ENCODE measurements at places on chromosomes 16 and 17. TPM values are rescaled to one million over a fixed set of nuclear protein-coding genes. Genes with fewer than 3 reads are reported as not detected.

The PCGF2 gene
- not detected for total RNA-seq

The MPV17L gene
- total RNA-seq, result 0.07 TPM

The C16orf90 gene
- total RNA-seq, result not detected

The SSTR5 gene
- not detected for total RNA-seq

The CFAP97D1 gene
- total RNA-seq, result not detected

The CCL17 gene
- not detected for total RNA-seq

The USP43 gene
- 4.2 TPM for total RNA-seq

The C16orf95 gene
- 2.7 TPM for total RNA-seq

The KRT33A gene
- not detected for total RNA-seq

The CNEP1R1 gene
- 37.5 TPM for total RNA-seq

The UMOD gene
- total RNA-seq, result not detected

The CCL3 gene
- total RNA-seq, result 547 TPM

The SMIM36 gene
- total RNA-seq, result not detected

- no peak overlapping the region for H3K27ac ChIP-seq
- no peak for DNase-seq
- no peaks in the 10 kb centered on the region for H3K27me3 ChIP-seq
- H3K4me3 ChIP-seq, result no peak overlapping the region
- peaks cover 62% of the 10 kb centered on the region for H3K36me3 ChIP-seq
These were observed 34.6 kb downstream of the MBTPS1 start for GRCh38 chr16:84082110-84082509.

- no peaks in the 10 kb centered on the region for H3K4me1 ChIP-seq
- H3K36me3 ChIP-seq, result no peaks in the 10 kb centered on the region
- no peak overlapping the region for H3K27ac ChIP-seq
- H3K27me3 ChIP-seq, result no peaks in the 10 kb centered on the region
These were observed 10.4 kb downstream of the PRSS54 start for GRCh38 chr16:58284469-58284868.

- no peak overlapping the region for H3K4me3 ChIP-seq
- peaks cover 17% of the 10 kb centered on the region for H3K27me3 ChIP-seq
- no peaks in the 10 kb centered on the region for H3K36me3 ChIP-seq
- peaks cover 34% of the 10 kb centered on the region for H3K4me1 ChIP-seq
These were observed 5.6 kb upstream of the NOTUM start for GRCh38 chr17:81966343-81967243.

DNA sequence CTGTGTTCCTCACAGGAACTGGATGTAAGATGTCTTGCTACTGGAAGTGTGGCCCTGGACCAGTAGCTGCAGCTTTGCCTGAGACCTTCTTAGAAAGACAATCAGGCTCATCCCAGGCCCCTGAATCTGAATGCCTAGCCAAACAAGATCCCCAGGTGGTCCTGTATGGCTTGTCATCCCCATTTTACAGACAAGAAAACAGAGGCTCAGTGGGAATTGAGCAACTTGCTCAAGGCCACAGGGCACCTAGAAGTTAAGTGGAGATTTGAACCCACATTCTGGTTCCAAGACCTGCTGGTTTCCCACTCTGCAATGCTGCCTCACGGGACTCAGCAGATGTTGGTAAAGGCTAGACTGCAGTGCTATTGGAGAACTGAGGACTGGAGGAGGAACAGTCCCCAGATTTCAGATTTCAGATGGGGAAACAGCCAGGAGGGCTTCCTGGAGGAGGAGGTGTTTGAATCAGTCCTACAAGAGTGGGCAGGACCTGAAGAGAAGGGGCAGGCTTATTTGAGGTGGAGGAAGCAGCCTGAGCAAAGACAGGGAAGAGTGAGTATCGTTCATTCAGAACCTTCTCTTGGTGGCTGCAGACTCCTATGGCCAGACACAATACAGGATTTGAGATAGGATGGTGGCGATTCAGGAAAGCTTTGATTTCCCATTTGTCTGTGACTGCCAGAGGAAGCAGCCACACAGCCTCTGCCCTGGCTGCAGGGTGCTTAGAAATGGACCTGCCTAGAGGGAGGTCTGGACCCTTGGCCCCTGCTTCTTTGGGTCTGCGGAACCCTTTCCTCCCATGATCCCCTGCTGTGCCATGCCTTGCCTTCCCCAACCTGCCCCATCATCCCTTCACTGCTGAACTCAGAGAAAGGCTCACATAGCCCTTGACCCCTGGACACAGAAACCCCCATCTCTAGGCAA lies 233.4 kb upstream of the NLRP1 start:
- DNase-seq, result no peak
- no peaks in the 10 kb centered on the region for H3K36me3 ChIP-seq
- no peak overlapping the region for H3K4me3 ChIP-seq
- no peaks in the 10 kb centered on the region for H3K27me3 ChIP-seq

DNA sequence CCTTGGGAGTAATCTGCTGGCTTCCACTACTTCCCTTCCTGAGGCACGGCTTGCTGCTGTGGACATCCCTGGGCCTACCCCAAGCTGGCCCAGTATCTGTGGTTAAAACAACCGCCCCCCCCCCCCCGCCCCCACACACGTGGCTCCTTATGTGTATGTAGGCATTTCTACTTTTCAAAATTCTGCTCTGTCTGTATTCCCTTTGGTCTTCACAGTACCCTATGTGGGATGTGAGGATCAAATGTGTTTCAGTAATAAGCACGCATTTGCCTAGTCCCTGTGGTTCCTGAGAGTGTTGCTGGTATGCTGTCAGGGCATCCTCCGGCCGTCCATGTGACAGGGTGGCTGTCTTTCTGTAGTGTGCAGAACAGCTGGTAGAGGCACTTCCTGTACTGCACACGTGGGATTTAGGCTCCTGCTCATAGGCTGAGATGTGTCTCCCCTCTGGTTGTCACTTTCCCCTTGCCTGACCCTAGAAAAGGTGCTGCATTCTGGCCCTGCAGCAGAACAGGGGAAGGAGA lies 2.2 kb downstream of the NT5M start:
- H3K27ac ChIP-seq, result peak overlapping the region; percentile 65
- H3K27me3 ChIP-seq, result no peaks in the 10 kb centered on the region
- peaks cover 40% of the 10 kb centered on the region for H3K4me1 ChIP-seq
- H3K4me3 ChIP-seq, result no peak overlapping the region
- peak; percentile 80 for DNase-seq

GRCh38 chr16:27780468-27781194 lies 230.7 kb downstream of the KATNIP start:
- no peaks in the 10 kb centered on the region for H3K36me3 ChIP-seq

- no peak overlapping the region for H3K27ac ChIP-seq
- H3K4me1 ChIP-seq, result peaks cover 4% of the 10 kb centered on the region
- H3K36me3 ChIP-seq, result no peaks in the 10 kb centered on the region
These were observed 29.1 kb downstream of the SEC14L5 start for GRCh38 chr16:4987250-4987579.

DNA sequence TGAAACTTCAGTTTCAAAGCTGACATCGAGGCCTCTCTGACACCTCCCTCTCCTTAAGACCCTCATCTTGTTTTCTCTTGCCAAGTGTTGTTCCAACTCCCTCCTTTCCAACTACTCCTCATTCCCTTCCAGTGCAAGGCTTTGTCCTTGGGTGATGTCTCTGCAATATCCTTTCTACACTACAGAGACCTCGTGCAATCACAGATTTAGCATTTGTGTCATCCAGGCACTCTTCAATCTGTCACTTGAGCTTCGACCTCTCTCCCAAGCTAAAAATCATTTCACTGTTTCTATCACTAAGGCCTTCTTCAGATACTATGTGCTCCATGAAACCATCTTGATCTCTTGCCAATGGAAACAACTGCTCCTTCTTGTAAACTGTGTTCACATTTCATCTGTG lies 31.6 kb downstream of the TEKT3 start:
- H3K27ac ChIP-seq, result no peak overlapping the region
- H3K36me3 ChIP-seq, result no peaks in the 10 kb centered on the region
- no peaks in the 10 kb centered on the region for H3K27me3 ChIP-seq

- H3K4me3 ChIP-seq, result no peak overlapping the region
- peaks cover 75% of the 10 kb centered on the region for H3K36me3 ChIP-seq
- H3K27ac ChIP-seq, result peak overlapping the region; percentile 70
These were observed 20.4 kb upstream of the CPNE2 start for GRCh38 chr16:57071831-57072582.

GRCh38 chr16:63192980-63193379 lies 1156.7 kb upstream of the CDH8 start:
- H3K27me3 ChIP-seq, result no peaks in the 10 kb centered on the region
- no peaks in the 10 kb centered on the region for H3K36me3 ChIP-seq
- no peak overlapping the region for H3K4me3 ChIP-seq
- no peak for DNase-seq
- no peaks in the 10 kb centered on the region for H3K4me1 ChIP-seq
- H3K27ac ChIP-seq, result no peak overlapping the region

GRCh38 chr17:16215965-16216316 lies 607 bp upstream of the NCOR1 start:
- peak overlapping the region; percentile 44 for H3K4me3 ChIP-seq
- H3K27me3 ChIP-seq, result no peaks in the 10 kb centered on the region
- peak overlapping the region; percentile 57 for H3K27ac ChIP-seq
- H3K4me1 ChIP-seq, result peaks cover 30% of the 10 kb centered on the region
- H3K36me3 ChIP-seq, result no peaks in the 10 kb centered on the region

DNA sequence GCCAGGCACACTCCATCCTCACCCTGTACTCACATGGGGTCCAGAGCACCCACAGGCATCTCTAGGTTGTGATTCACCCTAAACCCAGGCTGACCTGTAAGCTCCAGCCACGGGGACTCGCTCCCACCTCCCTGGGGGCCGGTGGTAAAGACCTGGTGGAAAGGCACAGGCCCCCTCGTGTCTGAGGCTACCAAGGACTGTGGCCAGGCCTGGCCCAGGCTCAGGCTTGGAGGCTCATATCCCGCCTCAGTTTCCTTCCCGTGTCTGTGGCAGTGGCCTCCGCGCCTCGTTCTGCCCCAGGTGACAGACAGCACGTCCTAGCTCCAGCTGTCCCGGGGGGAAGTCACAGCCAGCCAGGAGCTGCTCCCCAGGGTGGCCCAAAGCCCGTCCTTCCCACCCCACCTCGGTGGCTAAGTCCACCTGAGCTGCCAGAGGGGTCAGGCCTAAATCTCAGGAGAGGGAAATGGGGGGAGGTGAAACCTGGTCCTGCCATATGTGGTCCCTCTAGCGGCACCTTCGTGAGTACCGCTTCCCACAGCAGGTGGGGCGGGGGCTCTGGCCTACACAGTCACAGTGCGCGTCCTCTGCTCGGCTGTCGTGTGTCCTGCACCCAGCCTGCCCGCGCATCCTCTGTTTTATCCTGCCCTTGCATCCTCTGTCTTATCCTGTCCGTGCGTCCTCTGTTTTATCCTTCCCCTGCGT lies 12.6 kb downstream of the CDH15 start:
- no peaks in the 10 kb centered on the region for H3K4me1 ChIP-seq
- no peaks in the 10 kb centered on the region for H3K27me3 ChIP-seq
- DNase-seq, result no peak
- H3K36me3 ChIP-seq, result no peaks in the 10 kb centered on the region
- no peak overlapping the region for H3K27ac ChIP-seq
- H3K4me3 ChIP-seq, result no peak overlapping the region

DNA sequence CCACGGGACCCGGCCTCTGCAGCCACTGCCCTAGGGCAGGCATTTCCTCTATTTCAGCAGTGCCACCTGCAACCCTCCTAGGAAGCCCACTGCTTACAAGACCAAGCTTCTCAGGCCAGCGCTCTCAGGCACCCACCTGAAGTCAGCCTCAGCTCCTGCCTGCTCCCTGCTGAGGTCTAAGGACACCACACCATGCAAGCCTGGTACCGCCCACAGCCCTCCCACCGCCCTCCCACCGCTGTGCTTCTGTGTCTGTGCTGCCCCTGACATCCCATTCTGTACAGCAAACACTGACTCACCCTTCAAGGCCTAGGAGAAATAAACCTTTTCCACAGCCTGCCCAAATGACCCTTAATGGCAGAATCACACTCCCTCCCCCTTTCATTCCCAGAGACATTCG lies 6.3 kb downstream of the CLUH start:
- peaks cover 20% of the 10 kb centered on the region for H3K36me3 ChIP-seq
- peaks cover 62% of the 10 kb centered on the region for H3K4me1 ChIP-seq
- H3K27me3 ChIP-seq, result no peaks in the 10 kb centered on the region
- H3K4me3 ChIP-seq, result no peak overlapping the region
- DNase-seq, result no peak

GRCh38 chr17:21194703-21195102 lies 19.3 kb downstream of the TMEM11 start:
- no peak overlapping the region for H3K27ac ChIP-seq
- no peaks in the 10 kb centered on the region for H3K27me3 ChIP-seq
- no peak for DNase-seq
- H3K4me3 ChIP-seq, result no peak overlapping the region
- H3K4me1 ChIP-seq, result no peaks in the 10 kb centered on the region
- peaks cover 40% of the 10 kb centered on the region for H3K36me3 ChIP-seq

GRCh38 chr16:67750466-67750865 lies 31.4 kb upstream of the GFOD2 start:
- H3K27ac ChIP-seq, result no peak overlapping the region
- no peaks in the 10 kb centered on the region for H3K27me3 ChIP-seq
- peaks cover 2% of the 10 kb centered on the region for H3K36me3 ChIP-seq
- no peak overlapping the region for H3K4me3 ChIP-seq
- no peak for DNase-seq
- H3K4me1 ChIP-seq, result no peaks in the 10 kb centered on the region

- H3K4me1 ChIP-seq, result peaks cover 30% of the 10 kb centered on the region
- no peaks in the 10 kb centered on the region for H3K27me3 ChIP-seq
- no peaks in the 10 kb centered on the region for H3K36me3 ChIP-seq
- DNase-seq, result peak; percentile 52
- H3K4me3 ChIP-seq, result no peak overlapping the region
- H3K27ac ChIP-seq, result no peak overlapping the region
These were observed 47.5 kb downstream of the HAPSTR1 start for GRCh38 chr16:9138731-9139501.

- peak overlapping the region; percentile 30 for H3K27ac ChIP-seq
- H3K36me3 ChIP-seq, result no peaks in the 10 kb centered on the region
- no peaks in the 10 kb centered on the region for H3K27me3 ChIP-seq
- DNase-seq, result no peak
These were observed 2.2 kb upstream of the ICAM2 start for GRCh38 chr17:64022611-64023063.

DNA sequence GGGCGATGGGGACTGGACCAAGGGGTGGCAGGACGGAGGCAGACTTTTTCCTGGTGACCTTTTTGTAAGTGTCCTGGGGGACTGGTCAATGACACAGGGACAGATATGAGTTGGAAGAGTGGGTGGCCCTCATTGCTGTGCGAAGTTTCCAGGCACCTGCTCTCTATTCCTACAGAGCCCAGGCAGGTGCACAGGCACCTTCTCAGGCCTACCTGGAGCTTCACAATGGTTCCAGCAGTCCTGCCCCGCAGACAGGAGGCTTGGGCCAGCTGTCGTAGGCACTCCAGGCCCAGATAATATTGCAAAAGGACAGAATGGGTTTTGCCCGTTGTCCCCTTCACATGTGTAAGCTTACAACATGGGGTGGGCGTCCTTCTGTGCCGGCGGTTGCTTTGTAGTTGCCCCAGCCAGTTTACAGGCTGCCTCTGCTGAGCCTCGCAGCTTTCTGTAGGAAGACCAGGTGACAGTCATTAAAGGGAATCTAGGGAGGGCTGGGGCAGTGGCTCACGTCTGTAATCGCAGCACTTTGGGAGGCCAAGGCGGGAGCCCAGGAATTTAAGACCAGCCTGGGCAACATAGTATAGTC lies 84.3 kb downstream of the ARHGAP23 start:
- H3K4me1 ChIP-seq, result peaks cover 6% of the 10 kb centered on the region
- H3K4me3 ChIP-seq, result no peak overlapping the region
- H3K27me3 ChIP-seq, result peaks cover 21% of the 10 kb centered on the region

All from natural killer cell (primary cell).